HuH-7 (cell line): ENCODE measurements at places on chromosomes 16 and 17.

DNA sequence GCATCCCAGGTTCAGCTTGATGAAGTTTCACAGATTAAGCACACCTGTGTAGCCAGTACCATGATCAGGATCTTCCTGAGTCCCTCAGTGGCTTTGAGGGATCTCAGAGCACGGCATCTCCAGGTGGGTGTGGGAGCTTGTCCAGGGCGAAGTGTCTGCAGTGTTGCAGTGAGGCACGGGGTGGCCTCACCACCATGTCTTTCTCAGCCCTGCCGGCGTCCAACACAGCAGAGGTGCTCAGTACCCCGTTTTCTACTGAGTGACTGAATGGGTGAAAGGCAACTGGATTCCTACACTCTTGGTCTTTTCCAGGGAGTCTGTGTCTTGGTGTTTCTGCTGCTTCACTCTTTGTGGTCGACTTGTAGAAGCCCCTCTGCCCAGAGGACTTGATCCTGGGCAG is 63.7 kb downstream of the MPRIP start:
- DNase-seq: no peak

GRCh38 chr16:4591706-4592470 is 22.8 kb downstream of the UBALD1 start:
- DNase-seq: no peak

- DNase-seq: peak; percentile 82
Measured at GRCh38 chr17:752002-752619, at the start of gene GEMIN4. Gene GEMIN4, minus strand, starts transcription at chr17:752264. Its CDS starts 122 bp downstream, at chr17:752142.

- no peak for DNase-seq
Measured at GRCh38 chr17:3033248-3033640, 30.2 kb downstream of the OR1D5 start.

DNA sequence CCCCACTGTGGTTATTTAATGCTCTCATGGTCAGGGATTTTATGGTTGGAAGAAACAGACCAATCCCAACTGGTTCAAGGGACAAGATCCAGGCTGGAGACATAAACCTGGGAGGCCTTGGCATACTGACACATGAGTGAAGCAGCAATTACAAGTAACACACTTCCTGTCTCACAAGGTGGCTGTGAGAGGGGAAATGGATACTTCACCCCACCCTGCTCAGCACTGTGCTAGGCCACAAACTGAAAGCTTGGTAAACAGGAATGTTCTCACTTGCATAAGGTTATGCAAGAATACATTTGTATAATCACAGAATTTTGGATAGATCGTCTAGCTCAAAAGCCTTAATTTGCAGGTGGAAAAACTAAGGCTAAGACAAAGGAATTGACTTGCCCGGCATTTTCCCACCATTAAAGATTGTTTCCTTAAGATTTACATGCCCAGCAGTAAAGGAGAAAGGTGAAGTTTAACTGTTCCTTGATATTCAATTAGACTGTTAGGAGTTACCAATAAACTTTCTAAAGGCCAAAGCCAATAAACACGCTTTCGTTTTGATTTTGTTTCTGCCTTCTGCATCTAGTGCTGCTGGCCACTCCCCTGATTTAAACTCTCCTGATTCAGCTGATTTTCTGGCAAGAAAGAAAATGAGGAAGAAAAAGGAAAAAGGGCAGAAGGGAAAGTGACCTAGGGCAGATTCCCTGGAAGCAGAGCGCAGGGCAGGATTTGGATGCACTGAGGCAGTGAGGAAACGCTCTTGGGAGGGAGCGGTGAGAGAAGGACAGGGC is 215.6 kb upstream of the CDH5 start:
- no peak for DNase-seq

DNA sequence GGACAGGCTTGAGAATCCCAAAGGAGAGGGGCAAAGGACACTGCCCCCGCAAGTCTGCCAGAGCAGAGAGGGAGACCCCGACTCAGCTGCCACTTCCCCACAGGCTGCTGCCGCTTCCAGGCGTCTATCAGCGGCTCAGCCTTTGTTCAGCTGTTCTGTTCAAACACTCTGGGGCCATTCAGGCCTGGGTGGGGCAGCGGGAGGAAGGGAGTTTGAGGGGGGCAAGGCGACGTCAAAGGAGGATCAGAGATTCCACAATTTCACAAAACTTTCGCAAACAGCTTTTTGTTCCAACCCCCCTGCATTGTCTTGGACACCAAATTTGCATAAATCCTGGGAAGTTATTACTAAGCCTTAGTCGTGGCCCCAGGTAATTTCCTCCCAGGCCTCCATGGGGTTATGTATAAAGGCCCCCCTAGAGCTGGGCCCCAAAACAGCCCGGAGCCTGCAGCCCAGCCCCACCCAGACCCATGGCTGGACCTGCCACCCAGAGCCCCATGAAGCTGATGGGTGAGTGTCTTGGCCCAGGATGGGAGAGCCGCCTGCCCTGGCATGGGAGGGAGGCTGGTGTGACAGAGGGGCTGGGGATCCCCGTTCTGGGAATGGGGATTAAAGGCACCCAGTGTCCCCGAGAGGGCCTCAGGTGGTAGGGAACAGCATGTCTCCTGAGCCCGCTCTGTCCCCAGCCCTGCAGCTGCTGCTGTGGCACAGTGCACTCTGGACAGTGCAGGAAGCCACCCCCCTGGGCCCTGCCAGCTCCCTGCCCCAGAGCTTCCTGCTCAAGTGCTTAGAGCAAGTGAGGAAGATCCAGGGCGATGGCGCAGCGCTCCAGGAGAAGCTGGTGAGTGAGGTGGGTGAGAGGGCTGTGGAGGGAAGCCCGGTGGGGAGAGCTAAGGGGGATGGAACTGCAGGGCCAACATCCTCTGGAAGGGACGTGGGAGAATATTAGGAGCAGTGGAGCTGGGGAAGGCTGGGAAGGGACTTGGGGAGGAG is at the start of gene CSF3:
Gene CSF3 (plus strand): TSS at position 436 of the 993 bp plus-strand sequence. CDS start 35 bp downstream, at position 471.
- DNase-seq: peak; percentile 50

DNA sequence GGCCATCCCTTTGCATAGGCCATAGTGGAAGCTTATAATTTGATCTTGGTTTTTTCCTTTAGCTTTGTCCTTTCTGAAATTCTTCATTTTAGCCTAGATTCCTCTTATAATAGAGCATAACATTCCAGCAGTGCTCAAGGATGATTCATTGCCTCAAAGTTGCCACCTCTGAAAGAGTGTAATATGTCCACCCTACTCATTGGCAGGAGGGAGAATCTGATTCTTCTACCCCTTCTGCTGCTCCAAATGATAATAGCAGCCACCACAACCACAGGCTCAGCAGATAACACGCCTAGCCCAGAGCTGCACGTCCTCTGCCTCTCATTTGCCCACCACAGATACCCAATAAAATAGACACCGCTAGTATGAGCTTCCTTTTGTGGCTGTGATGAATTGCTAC is 337.4 kb upstream of the HSBP1 start:
- DNase-seq: no peak

DNA sequence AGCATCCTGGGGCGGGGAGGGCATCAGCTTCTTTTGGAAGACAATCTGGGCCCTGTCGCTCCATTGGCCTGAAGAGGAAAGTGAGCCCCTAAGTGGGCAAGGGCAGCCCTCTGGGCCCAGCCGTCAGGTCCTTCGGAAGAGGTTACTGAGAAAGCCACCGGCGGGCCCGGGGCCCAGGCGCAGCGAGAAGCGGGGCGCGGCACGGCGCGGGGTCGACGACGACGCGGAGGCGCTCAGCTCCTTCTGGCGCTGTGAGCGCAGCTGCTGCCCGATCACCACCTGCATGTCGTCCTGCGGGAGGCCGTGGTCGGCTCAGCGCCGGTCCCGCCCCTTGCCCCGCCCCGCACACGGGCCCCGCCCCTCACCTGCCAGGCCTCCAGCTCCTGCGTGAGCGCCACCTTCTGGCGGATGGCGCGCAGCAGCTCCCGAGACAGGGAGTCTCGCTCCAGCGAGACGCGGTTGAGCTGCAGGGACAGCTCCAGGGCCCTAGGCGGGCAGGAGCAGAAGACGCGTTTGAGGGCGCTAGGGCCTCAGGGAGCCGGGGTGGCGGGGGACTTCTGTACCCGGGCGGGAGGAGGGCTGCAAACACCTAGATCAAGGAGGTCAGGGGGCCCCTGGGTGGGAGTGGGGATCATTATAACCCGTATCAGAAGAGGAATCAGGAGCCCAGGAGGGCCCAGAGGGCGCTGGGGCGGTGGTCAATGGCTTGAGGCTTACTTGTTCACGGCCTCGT is 4.3 kb downstream of the THOC6 start:
- peak; percentile 92 for DNase-seq

GRCh38 chr17:17693253-17694168 is 12.3 kb downstream of the RAI1 start:
- DNase-seq: peak; percentile 75

DNA sequence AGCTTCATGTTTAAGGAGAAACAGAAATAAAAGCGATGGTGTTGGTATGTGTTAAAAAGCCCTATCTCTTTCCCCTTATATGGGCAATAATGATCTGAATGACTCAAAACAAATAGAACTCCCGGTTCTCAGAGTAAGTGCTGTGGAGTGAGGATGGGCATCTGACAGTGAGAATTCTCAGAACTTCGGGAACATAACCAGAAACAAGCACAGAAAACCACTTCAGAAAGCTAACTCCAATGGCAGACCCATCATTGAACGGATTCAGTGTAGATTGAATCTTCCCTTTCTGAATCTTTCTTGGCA is 67.2 kb downstream of the CDH8 start:
- DNase-seq: no peak

GRCh38 chr17:50169121-50169764 is 3.4 kb downstream of the SGCA start:
- DNase-seq: peak; percentile 73

DNA sequence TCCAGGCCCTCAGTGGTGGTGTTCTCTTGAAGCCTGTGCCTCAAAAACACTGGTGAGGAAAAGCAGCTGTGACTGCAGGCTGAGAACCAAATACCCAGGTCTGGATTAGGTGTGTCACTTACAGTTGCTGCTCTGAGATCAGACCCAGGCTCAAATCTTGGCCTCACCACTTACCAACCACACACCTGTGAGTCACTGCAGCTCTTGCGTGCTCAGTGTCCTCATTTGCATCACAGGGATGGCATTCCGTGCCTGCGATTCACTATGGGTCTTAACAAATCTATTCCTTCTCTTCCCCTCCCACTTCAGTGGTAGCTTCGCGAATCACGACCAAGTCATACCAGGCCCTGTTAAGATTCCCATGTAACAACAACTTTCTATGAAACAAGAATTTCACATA is 233.4 kb upstream of the HSBP1 start:
- no peak for DNase-seq

DNA sequence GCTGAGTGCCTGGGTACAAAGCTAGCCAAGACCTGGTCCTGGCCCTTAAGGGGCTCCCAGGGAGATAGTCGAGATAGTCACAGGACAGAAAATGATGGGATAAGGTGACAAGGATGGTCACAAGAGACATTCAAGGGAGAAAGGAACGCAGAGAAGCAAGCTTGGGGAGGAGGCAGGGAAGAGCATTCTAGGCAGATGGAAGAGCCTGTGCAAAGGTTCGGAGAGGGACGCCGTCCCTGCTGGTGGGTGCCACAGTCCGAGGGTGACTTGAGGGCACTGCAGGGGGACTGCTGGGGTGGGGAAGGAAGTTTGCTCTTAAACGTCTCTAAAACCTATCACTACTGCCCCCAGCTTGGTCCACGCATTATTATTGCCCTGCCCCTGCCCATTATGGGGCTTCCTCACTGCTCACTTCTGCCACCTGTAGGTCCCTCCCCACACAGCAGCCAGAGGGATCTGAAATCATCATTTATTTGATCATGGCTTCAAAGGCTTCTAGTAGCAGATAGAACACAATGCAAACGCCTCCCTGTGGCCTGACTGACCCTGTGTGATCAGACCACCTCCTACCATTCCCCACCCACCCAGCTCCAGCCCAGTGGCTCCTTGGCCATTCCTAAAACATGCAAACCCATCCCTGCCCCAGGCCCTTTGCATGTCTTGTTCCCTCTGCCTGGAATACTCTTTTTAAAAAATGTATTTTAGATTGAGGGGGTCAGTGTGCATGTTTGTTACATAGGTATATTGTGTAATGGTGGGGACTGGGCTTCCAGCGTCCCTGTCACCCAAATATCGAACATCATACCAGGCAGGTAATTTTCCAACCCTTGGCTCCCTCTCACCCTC is 60.3 kb downstream of the RMI2 start:
- peak; percentile 63 for DNase-seq

GRCh38 chr17:37299257-37299980 is 76.4 kb upstream of the C17orf78 start:
- DNase-seq: no peak

GRCh38 chr16:4508806-4509205 is 29.8 kb downstream of the CDIP1 start:
- no peak for DNase-seq

- DNase-seq: no peak
Measured at GRCh38 chr16:53779186-53779585, 75.2 kb downstream of the FTO start.

GRCh38 chr17:27623614-27624013 is 7.4 kb upstream of the LGALS9 start:
- DNase-seq: no peak

GRCh38 chr17:35162755-35163154 is 15.1 kb downstream of the UNC45B start:
- DNase-seq: no peak

DNA sequence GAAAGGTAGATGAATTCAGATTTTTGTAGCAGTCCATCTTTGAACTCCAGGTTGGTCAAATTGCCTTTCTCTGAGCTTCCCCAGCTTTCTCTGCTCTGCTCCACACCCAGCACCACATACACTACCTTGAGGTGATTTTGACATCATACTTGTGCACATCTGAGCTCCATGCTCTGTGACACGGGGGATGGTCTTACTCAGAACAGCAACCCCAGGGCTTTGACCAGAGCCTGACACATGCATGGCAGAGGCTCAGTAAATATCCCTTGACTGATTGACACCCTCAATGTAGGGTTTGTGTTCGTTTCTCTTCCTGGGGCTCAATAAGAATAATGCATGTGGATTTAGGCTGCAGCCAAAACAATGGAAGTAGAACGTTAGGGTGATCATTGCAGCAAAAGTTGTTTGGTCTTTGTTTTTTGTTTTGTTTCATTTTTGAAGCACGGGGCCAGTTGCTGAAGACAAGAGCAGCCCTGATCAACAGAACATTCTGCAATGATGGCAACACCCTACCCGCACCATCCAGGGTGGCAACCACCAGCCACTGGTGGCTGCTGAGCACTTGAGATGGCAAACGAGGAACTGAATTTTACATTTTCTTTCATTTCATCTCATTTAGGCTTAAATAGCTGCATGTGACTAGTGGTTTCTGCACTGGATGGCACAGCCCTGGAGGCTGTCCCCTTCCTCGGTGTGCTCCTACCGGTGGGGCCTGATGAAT is 224.8 kb upstream of the TNRC6C start:
- no peak for DNase-seq

- DNase-seq: no peak
Measured at GRCh38 chr16:60582528-60582927, 1453.7 kb downstream of the CDH8 start.
